ENCODE measurements at places on chromosomes 2 and 18.
A peak's percentile ranks its signal among the peaks of the same experiment; 100 is the strongest.

- DNase-seq = no peak
These were observed 4.9 kb upstream of the NEUROD1 start for GRCh38 chr2:181685150-181685688.

- no peak for DNase-seq
These were observed 136.5 kb upstream of the SP5 start for GRCh38 chr2:170578606-170579005.

GRCh38 chr18:49901862-49902340, 88.6 kb upstream of the ACAA2 start:
- DNase-seq = no peak

- peak; percentile 66 for DNase-seq
These were observed 790 bp upstream of the ACAA2 start for GRCh38 chr18:49814147-49814499.

DNA sequence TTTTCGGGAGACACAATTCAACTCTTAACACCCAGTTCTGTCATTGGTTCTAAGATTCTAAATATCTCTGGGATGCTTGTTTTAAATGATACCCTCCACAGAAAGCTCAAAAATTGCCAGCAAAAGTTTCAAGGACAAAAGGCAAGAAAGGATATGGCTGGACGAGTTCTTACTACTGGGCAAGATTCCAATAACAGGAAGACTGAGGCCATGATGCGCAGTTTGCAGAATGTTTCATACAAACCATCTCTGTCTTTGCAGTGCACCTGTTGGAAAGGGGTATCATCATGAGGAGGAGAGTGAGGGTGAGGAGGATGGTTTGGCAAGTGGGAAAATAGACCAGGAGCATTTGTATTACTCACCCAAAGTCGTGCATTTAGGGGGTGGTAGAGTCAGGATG, 172.8 kb downstream of the DCDC2C start:
- DNase-seq = no peak

DNA sequence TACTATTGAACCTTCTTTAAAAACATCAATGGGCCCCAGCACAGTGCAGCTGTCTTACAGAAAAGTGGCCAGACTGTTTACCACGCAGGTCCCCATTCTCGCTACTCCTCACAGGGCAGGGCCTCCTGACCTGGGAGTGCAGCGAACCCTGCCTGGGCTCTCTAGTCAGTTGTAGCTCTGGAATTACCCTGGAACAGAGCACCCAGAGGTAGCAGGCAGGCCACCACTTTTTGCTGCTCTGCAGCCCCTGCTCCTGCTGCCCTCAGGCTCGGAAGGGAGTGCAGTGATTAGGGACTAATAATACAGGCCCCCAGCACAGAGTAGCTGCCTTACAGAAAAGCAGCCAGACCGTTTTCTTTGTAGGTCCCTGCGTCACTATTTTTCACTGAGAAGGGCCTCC, 1563.0 kb downstream of the SUCLG1 start:
- no peak for DNase-seq

GRCh38 chr2:120520929-120521912, 175.3 kb downstream of the INHBB start:
- DNase-seq = peak; percentile 62

- DNase-seq = no peak
These were observed 1052.8 kb upstream of the NRXN1 start for GRCh38 chr2:52084759-52085158.

- no peak for DNase-seq
These were observed 103.6 kb upstream of the CELF4 start for GRCh38 chr18:37668971-37669747.

DNA sequence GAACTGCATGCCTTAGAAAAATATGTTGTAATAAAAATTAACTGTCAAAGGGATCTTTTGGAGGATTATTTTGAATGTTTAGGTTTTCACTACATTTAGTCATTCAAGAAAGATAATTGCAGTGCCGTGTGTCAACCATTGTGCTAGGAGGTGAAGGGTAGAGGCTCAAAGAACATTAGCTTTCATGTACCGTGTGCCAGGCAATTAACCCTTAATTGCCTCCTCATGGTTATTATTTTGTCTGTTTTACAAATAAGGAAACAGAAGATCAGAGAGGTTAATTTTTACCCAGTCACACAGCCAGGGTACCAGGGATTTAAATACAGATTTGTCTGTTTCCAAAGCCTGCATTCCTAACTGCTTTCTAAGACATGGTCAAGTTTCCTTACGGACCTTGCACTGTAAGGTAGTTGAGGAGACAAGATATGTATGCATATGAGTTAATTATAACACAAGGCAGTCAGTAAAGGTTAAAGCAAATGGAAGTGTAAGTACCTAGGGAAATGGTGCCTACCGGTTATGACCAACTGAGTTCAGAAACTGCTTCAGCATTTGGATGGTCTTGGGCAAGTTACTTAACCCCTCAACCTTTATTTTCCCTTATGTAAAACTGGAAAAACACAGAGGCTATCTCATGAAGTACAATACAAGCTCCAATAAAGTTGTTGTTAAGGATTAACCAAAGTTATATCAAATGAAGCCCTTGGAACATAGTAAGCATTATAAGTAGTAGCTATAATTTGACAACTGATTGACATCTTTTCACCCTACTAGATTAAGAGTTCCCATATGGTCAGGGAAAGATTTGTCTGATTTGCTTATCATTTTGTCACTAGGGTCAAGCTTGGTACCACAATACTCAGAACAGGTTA, 434.9 kb downstream of the MBD2 start:
- DNase-seq = no peak

GRCh38 chr2:64995041-64995440, 5.8 kb downstream of the SLC1A4 start:
- no peak for DNase-seq

DNA sequence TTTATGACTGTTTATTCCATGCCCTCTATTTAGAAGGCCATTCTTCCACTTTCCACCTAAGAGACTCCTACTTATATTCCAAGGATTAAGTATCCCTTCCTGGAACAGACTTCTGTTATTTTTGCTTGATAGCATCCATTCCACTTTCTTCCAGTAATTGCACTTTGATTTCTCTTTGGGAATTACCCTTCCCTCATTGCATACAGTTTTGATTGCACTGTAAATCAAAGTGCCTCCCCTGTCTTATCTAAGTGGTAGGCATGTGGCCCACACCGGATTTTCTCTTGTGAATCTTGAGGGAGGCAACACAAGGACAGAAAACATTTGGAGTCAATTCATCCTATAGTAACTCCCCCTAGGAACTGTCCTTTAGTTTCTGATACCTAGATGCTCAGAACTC, 120.4 kb downstream of the PDE11A start:
- DNase-seq = no peak

- peak; percentile 57 for DNase-seq
These were observed 162.7 kb downstream of the MYO3B start for GRCh38 chr2:170340693-170341068.

DNA sequence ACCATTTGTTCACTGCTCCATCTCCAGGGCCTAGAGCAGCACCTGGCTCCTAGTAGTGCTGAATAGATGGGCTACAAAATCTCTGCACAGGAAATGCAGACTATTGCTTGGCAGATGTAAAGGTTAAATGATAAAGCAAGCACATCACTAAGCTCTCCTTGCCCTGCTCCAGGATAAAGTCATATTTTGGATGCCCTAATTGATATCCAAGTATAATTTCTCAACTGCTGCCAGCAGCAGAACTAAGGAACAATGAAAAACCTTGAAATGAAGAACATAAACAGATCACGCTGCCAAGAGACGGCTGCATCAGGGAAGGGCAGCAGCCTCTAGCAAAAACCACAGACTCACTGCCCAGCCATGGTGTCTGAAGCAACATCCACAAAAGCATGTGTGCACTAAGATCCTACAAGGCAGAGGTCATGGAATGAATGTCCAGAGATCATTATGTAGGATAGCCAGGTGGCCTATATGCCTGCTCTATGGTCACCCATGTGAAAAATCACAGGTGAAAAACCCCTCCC, 134.7 kb downstream of the TMEM163 start:
- DNase-seq = no peak

DNA sequence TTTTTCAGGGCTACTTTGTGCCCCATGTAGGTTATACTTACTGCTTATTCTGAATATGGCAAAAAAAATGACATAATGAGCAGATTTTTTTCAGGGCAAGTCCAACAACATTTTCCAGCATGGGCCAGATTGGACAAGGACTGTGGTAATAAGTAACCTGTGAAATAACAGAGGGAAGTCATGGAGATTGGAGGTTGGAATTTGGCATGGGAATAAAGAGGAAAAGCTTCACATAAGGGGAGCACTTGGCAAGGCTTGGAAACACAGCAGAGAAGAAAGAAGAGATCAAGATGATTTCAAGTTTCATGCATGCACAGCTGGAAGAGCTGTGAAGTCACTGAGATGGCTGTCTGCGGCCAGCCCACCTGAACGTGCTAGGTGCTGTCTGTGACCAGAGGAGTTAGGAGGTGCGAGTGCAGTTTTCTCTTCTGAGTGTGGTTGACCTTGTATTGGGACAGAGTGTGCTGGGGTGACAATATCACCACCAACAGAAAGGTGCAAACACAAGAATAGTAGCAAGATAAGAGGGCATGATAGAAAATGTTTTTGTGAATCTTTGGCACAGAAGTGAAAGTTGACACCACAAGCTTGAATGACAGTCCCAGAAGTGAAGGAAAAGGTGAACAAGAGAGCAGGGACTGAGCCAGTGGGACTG, 71.1 kb upstream of the DSC1 start:
- DNase-seq = no peak

GRCh38 chr2:161384864-161385263, 31.2 kb upstream of the TBR1 start:
- no peak for DNase-seq

GRCh38 chr2:64819774-64820688, 166.3 kb upstream of the SERTAD2 start:
- DNase-seq = no peak

DNA sequence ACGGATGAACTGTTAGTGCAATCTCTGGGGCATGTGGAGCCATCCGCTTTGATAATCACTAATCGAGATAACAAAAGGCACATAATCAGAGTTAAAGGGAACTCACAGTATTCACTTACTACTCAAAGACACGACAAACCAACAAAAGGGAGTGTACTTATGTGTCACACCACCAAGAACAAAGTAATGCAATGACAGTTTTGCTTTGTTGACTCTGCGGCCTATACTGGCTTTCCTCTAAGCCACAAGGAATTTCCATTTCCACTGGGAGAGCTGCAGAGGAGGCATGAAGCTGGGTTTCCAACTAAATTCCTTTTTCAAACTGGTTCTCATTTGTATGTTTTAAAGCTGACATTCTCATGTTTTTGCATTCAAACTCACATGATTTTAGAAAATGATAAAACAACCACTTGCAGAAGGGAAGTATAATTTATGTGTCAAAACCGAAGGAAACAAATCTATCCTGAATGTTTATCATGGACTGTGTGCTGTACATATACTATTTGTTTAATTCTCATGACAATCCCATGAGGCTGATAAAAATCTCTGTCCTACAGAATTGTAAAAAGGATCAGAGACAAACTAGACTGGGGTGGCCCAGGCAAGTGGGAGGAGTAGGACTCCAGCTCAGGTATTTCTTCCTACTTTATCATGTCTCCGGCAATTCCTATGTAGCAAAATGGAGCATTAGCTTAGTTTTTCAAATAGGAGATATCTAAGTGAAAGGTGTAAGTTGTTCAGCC, 149.6 kb upstream of the SMAD7 start:
- DNase-seq = no peak

GRCh38 chr2:177914247-177914646, 158.3 kb downstream of the PDE11A start:
- no peak for DNase-seq

DNA sequence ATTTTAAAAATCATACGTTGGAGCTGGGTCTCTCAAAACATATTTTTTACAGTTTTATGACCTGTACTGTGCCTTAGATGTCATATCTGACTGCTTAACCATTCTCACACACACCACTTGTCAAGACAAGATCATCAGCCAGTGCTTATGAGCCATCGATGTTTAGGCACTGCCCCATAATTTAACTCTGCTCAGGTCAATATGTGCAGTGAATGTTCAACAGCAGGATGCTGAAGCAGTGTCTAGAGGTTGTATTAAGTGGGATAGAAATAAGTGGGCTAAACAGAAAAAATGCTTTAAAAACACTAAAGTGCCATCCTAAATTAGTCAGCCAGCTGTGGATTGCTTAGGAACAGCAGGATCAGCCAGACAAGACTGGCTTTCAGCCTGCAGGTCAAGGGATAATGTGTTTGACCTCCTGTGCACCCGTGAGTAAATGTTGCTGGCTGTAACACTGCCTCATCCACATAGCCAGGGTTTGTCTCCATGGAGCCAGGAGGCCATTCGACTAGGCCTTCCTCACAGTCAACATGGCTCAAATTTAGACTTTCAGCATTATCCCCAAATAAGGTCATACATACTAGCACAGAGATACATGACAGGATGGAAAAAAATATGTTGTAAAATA, 139.0 kb upstream of the NXPH2 start:
- DNase-seq = no peak

DNA sequence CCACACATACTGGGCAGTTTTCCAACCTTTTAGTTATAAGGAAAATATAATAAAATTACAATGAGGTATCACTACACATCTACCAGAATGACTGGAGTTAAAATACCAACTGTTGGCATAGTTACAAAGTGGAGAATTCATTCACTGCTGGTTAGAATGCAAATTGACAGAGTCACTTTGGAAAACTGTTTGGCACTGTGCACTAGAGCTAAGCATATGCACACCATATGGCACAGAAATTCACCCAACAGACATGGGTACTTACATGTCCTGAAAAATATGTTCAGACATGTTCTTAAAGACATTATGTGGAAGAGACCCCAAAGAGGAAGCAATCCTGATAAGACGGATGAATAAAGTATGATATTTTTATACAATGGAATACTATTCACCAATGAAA, 686.1 kb upstream of the RAB6C start:
- DNase-seq = no peak

GRCh38 chr2:219477815-219478214, 20.9 kb upstream of the GMPPA start:
- no peak for DNase-seq

DNA sequence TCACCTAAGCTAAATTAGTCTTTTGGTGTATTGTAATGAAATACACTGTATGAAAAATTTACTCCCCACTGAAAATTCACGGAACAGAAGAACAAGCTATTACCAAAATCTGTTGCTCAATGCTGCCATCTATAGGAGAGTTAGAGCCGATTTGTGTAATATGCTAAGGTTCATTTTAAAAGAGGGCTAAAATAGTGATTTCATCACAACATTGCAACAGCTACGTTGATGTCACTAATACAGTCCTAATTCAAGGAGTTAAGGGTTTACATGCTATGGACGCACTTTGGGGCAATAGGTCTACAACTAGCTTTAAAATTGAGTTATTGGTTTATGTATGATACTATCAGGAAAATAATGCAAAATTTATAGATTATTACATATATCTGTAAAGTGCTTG, 3.0 kb upstream of the IRS1 start:
- DNase-seq = peak; percentile 60
